ENCODE measurements at places on chromosomes 11 and 22.

- DNase-seq, result no peak
Measured at GRCh38 chr11:6455070-6455469, 14.3 kb upstream of the HPX start.

GRCh38 chr11:19853920-19854319 lies 141.3 kb downstream of the NAV2 start:
- no peak for DNase-seq

DNA sequence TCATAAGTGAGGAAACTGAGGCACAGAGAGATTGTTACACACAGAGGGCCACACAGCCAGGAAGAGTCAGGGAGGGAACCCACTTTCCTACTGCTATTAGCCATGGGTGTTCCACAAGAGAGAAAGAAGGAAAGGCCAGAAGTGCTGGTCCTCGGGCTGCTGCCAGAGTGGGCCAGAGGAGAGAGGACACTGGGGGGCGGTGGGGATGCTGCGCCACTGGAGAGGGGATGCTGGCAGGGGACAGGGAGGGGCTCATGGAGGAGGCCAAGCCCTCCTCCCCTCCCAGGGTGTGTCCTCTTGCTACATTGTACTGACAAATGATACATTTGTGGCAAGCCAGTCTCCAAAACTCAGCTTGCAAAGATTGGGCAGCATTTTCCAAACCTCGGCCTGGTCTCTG lies 9.9 kb downstream of the IL10RA start:
- no peak for DNase-seq

GRCh38 chr11:75463106-75463774 lies 30.2 kb upstream of the KLHL35 start:
- no peak for DNase-seq

- no peak for DNase-seq
Measured at GRCh38 chr22:16601437-16602223, 9.0 kb upstream of the CCT8L2 start.

DNA sequence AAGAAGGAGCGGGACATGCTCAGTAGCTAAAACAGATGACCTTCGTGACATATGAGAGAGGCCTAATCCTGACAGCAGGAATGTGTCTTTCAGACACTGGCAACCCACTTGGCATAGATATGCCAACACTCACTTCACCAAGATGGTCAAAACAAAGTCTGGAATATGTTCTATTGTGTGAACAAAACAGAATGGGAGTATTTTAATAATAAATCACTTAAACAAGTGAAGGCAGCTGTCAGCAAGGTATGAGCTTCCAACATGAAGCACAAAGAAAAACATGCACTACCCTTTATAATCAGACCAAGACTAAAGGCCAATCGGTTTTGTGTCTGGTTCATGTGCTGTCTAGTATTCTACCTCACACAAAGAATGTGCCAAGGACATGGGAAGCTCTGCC lies 23.1 kb downstream of the CCDC34 start:
- DNase-seq, result no peak

- DNase-seq, result no peak
Measured at GRCh38 chr11:69213316-69213715, 57.6 kb downstream of the SMIM38 start.

- DNase-seq, result peak; percentile 32
Measured at GRCh38 chr11:103898065-103898464, 138.4 kb upstream of the DDI1 start.

- DNase-seq, result no peak
Measured at GRCh38 chr22:43169310-43170130, 17.4 kb downstream of the TTLL12 start.

GRCh38 chr11:117871160-117871559 lies 5.3 kb downstream of the FXYD6 start:
- no peak for DNase-seq

DNA sequence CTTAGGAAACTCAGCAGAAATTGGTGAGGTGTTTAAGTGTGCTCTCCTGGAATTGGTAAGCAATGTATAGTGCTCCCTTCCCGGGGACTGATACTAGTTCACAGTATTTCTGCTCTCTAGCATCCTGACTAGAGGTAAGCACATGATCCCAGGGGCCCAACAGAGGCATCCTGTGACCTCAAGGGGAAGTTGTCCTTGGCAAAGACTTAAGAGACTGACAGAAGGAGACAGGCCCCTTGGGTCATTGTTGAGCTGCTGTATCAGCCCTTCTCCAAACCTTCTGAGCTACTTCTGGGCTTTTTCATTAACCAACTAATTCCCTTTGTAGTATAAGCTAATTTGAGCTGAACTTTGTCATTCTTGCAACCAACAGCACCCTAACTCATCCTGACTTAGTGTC lies 4.3 kb upstream of the TBC1D22A start:
- DNase-seq, result peak; percentile 40

GRCh38 chr11:62401811-62402210 lies 17.0 kb upstream of the SCGB1A1 start:
- no peak for DNase-seq

GRCh38 chr22:26610072-26610958 lies 7.5 kb downstream of the CRYBB1 start:
- DNase-seq, result peak; percentile 95

- no peak for DNase-seq
Measured at GRCh38 chr11:123318623-123319022, 111.4 kb upstream of the GRAMD1B start.
